SW480 (cell line): ENCODE measurements at places on chromosomes 7 and 10.

GRCh38 chr10:125989791-125990190 is 93.4 kb downstream of the FANK1 start:
- no peak for DNase-seq

- DNase-seq = no peak
These were observed 173.0 kb upstream of the LANCL2 start for GRCh38 chr7:55191926-55192692.

GRCh38 chr10:84293574-84294016 is 34.8 kb upstream of the CCSER2 start:
- no peak for DNase-seq

- no peak for DNase-seq
These were observed 324.1 kb downstream of the ADARB2 start for GRCh38 chr10:1413256-1413655.

DNA sequence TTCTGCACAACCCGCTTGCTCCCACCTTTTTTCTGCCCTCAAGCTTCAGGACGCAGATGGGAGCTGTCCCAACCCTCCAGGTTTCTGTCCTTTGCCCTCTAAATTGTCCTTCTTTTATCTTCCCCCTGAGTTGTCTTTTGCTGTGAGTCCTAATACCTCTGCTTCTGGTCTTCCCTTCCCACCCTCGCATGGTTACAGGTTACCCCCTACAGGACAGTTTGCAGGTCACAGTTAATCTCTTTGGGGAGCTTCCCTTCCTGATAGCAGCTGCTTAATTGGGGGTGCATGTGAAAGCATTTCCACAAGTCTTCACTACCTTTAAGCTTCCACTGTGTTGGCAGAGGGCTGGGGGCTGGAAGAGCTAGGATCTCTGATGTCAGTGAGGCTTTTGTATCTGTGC is 121.5 kb upstream of the CXCL12 start:
- DNase-seq = no peak

DNA sequence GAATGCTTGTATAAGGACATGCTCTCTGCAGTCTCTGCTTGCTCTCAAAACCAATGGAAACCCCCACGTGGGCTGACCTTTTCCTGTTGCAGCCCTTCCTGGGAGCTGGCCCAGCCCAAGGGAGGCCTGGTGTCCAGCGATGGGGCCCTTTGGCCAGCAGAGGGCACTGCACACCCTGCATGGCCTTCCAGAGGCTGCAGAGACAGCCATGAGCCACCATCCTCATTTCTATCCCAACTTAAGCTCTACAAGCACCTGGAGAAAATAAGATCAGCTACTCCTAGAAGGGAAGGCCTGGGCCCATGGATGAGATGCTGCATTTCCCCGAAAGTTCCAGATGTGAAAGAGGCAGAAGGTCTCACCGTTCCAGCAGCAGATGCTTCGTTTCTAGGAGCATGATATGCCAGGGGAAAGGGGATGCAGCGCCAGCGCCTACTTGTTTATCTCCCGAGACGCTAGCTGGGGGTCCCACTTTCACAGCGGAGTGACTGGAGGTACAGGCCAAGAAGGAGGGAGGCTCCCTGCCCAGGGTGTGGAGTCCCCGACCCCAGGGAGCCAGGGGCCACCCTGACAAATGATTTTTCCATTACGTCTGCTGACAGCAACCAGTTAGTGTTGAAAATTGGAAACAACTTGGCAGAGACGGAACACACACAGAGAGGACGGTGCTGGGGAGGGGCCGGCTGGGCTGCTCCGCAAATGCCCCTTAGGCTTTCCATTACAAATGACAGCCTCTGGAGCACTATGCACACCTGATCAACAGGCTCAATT is 106.4 kb downstream of the ZRANB1 start:
- DNase-seq = peak; percentile 73

DNA sequence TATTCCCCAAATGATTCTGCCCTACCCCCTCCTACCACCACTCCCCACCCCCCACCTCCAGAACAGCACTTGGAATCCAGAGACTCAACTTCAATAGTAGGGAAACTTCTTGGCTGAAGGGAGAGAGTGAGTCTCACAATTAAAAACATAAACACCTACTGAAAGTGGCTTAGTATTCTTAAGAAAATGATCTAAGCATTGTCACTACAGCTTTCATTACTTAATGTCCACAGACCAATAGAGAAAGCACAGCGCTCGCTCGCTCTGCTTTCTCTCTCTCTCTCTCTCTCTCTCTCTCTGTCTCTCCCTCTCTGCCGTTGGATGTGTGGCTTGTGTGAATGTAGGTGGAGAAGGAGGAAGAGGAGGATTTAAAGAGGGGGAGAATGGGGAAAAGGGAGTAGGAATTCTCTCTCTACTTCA is 1.5 kb upstream of the SEMA3A start:
- peak; percentile 78 for DNase-seq

- DNase-seq = no peak
These were observed 216.4 kb upstream of the DPP6 start for GRCh38 chr7:153835712-153836265.

DNA sequence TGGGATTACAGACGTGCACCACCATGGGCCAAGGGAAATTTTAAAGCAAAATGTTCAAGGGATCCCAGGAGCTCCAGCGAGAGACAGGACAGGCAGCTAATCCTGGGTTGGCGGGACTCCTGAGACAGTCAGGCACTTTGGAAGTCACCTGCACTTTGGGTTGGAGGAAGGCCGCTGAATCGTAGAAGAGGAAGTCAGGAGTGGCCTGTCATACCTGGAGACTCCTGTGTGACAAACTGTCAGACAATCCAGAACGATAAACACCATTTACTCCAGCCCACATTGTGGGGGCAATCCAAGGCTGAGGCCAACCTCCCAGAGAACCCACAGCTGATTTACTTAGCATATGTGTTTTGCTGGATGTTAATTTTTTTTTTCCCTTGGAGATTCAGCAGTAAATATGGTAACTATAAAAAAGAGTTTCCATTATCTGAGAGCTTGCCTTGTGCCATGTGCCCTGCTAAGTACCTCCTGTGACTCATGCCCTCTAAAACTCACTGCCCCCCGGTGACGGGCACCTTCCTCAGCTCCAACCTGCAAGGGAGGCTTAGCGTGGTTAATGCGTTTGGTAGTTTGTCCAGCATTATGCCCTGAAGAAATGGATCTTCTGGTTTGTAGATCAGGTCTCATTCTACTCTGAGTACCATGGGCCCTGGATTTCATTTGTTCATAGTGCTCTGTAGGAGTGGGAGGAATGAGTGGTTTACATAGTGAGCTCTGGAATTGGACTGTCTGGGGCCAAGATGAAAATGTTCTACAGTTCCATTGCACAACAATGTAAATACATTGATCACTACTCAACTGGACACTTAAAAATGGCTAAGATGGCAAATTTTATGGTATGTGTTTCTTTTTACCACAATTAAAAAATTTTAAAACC is 50.9 kb downstream of the ICA1 start:
- DNase-seq = no peak

GRCh38 chr10:77974396-77975074 is 48.0 kb upstream of the DLG5 start:
- no peak for DNase-seq

GRCh38 chr7:8343556-8343955 is 81.6 kb upstream of the ICA1 start:
- DNase-seq = no peak

DNA sequence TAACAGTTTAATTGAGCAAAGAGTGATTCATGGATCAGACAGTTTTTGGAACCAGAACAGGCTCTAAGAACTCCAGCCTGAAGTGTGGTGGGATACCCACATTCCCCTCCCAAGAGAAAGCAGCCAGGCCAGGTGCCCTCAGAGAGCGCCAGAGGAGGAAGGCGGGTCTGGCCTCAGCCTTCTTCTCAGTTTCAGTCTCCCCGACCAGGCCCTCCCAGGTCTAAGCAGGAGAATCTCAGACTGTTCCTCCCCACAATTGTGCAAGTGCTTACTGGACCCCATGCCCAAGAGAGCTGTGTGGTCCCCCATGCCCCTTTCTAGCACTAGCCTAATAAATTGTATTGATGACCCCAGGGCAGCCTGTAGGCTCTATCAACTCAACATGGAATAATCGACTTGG is 25.6 kb downstream of the PPIF start:
- DNase-seq = no peak

GRCh38 chr7:127619681-127620405 is 1.9 kb upstream of the PAX4 start:
- no peak for DNase-seq

DNA sequence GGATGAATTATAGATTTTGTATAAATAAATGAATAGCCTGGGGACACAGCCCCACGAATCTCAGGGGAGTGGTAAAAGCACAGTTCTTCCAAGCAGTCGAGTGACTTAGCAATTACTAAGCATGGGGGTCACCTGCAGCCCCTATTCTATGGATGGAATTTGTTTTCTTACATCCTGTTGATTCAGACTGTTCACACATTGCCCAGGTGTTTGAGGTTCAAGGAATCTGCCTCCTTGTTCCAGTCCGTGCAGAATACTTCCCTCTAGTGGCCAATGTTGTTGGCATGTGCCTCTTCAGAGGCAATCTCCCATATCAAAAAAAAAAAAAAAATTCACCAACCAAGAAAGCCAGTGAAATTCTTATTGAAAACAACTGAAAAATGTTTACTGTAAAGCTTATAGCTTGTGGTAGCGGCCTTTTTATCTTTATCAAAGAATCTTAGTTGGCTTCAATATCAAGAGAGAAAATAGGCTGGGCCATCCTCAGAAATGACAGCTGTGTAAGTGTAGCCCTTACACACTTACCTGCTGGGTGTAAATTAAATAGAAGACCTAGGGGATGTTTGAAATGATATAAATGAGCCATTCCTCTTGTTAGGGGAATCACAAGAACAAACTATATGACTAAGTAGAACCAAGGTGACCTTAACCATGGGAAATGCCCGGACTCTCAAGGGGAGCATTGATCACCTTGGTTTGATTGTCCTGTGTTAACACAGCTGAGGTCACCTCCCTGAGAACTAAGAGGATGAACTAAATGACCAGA is 7.8 kb downstream of the LIPM start:
- DNase-seq = peak; percentile 72

GRCh38 chr7:128019288-128019687 is 11.9 kb downstream of the LRRC4 start:
- no peak for DNase-seq

GRCh38 chr7:109930049-109930448 is 1160.9 kb upstream of the LRRN3 start:
- no peak for DNase-seq

DNA sequence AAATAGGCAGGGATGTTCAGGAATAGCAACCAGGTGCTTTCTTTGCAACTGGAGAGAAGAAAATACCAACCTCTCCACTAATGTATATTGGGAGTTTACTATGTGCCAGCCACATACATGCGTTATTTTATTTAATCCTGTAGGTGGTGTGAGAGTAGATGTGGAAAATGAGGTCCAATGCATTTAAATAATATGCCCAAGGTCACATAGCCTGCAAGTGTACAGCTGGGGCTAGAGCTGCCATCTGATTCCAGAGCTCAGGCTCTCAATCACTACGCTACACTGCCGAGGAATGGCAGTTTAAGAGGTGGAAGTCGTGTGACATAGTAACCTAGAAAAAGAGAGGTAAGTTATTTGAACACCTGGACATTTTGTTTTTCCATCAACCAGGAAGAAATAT is 277.0 kb downstream of the EXOC4 start:
- DNase-seq = no peak

GRCh38 chr7:8714791-8715190 is 281.4 kb downstream of the NXPH1 start:
- no peak for DNase-seq

DNA sequence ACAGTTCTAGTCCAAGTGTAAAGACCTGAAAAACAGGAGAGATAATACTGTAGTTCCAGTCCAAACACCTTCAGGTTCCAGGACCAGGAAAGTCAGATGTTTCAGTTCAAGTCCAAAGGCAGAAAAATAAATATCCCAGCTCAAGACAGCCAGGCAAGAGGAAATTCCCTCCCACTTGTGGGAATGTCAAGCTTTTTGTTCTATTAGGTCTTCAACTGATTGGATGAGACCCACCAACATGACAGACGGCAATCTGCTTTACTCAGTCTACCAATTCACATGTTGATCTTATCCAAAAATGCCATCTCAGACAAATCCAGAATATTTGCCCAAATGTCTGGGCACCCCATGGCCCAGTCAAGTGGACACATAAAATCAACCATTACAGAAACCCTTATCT is 33.1 kb downstream of the SEMA3D start:
- no peak for DNase-seq

GRCh38 chr7:145276118-145276517 is 440.3 kb upstream of the TPK1 start:
- no peak for DNase-seq

GRCh38 chr10:24762161-24762924 is 38.7 kb upstream of the ARHGAP21 start:
- no peak for DNase-seq

DNA sequence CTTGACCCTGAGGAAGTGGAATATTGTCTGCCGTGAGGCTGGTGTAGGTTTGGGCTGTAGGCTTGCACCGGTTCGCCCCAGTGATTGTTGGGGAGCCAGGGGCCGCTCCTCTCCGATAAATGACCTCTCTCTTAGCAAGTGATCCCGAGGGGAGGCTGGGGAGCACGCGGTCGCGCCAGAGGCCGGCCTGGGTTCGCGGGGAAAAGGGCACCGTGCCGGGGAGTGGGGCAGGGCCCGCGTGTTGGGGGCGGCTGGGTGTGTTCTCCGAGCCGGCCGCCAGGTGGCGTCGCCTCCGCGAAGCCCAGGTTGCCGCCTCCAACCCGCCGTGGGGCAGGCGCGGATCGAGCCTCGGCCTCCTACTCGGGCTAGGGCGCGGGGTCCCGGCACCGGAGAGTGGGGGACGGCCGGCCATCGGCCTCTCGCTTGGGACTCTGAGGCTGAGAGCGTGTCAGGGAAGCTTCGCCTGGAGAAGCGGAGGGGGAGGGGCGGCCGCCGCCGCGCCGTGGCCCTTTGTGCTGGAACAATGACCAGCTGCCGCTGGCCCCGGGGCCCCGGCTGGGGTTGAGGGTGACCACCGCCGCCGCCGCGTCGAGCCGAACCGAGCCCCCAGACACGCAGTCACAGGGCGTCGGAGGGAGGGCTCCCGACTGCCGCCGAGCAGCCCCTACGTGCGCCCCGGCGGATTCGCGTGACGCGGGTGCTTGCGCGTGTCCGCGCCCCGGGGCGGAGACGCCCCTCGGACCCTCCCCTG is 442 bp upstream of the LZTS2 start:
- DNase-seq = peak; percentile 61

DNA sequence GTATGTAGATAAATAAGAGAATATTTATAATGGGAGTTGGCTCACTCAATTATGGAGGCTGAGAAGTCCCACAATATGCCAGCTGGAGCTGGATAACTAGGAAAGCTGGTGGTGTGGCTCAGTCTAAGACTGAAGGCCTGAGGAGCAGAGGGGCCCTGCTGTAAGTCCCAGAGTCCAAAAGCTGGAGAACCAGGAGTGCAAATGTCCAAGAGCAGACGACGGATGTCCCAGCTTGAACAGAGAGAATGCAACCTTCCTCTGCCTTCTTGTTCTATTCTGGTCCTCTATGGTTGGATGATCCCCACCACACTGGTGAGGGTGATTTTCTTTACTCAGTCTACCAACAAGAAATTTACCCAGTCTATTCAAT is 13.2 kb downstream of the IL2RA start:
- DNase-seq = no peak

GRCh38 chr7:98777051-98777450 is 92.8 kb downstream of the TMEM130 start:
- no peak for DNase-seq
